ENCODE measurements at places on chromosomes 5 and 9.

GRCh38 chr9:136015656-136016571 is 54.7 kb upstream of the UBAC1 start:
- no peak for DNase-seq

DNA sequence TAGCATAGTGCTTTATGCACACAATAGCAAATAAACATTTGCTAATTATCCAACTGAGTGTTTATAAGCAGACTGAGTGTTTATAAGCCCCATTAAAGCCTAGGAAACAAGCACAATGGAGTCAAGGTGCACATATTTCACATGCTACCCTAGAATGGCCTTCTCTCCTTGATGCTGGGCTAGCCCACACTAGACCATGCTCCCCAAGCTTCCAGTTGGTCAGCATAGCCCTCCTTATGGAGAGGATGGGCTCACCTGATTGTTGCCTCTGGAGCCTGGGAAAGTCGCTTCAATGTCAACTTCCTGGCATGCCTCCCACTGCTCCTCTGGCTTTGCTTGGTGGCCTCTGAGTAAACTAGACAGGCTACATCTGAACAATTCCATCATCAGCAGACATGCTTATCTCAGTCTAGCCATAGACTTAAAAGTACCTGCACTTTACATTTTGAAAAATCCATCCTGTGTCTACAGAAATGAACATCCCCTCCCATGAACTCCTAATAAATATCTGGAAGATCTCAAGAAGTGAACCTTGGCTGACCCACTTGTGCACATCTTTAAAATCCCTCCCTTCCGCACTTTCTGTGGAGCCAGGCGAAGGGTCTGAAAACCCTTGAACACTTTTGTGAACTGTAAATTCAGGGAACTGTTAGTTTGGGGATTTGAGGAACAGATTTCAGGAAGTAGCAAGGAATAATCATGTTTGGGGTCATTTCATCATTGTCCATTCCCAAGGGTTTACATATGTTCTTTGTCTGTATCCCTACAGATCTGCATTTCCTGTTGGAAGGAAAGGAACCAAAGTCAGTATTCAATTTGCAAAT is 486.6 kb downstream of the ARHGEF28 start:
- DNase-seq, result no peak

GRCh38 chr5:172835290-172835993 is 1.4 kb downstream of the ERGIC1 start:
- DNase-seq, result no peak

DNA sequence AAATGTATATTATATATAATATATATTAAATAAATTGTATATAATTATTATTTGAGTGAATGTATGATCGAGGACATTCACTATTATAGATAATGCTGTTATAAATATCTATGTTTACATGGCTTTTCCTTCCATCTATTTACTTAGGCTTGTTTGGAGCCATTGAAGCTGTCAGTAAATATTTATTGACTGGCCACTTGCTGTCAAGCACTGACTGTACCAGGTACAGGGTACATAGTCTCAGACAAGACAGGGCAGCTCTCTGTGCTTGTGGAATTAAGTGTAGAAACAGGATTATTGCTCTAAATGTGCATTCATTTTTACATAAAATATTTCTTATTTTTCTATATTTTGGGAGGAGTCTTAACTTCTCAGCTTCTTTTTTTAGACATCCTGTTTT is 16.4 kb downstream of the FAXDC2 start:
- no peak for DNase-seq

DNA sequence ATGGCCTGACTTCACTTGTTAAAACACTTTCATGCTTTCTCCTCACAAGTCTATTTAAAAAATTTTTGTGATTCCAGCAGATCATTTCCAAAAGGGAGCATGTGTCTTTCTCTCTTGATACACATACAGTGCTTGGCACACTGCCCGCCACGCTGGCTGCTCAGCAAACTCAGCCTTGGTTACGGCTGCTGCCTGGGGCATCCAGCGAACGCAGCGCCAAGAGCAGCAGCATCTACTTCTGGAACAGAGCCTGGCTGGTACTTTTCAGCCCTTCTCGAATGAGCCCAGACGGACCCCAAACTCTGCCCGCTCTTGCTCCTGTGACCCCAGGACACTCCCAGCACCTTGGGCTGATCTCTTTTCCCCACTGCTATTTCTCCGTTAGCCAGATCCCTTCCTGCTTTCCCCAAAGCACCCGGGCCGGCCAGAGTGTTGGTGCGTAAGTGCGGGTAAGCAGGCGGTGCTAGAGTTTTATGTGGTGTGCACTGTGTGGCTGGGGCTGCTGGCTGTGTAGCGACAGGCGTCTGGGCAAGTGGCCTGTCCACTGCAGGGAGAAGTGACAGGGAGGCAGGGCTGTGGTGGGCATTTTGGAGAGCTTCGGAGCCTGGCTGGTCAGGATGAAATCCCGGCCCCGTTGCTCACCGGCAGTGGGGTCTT is 73.2 kb downstream of the SH3PXD2B start:
- no peak for DNase-seq

GRCh38 chr5:90909940-90910339 is 351.3 kb downstream of the ADGRV1 start:
- DNase-seq, result no peak

DNA sequence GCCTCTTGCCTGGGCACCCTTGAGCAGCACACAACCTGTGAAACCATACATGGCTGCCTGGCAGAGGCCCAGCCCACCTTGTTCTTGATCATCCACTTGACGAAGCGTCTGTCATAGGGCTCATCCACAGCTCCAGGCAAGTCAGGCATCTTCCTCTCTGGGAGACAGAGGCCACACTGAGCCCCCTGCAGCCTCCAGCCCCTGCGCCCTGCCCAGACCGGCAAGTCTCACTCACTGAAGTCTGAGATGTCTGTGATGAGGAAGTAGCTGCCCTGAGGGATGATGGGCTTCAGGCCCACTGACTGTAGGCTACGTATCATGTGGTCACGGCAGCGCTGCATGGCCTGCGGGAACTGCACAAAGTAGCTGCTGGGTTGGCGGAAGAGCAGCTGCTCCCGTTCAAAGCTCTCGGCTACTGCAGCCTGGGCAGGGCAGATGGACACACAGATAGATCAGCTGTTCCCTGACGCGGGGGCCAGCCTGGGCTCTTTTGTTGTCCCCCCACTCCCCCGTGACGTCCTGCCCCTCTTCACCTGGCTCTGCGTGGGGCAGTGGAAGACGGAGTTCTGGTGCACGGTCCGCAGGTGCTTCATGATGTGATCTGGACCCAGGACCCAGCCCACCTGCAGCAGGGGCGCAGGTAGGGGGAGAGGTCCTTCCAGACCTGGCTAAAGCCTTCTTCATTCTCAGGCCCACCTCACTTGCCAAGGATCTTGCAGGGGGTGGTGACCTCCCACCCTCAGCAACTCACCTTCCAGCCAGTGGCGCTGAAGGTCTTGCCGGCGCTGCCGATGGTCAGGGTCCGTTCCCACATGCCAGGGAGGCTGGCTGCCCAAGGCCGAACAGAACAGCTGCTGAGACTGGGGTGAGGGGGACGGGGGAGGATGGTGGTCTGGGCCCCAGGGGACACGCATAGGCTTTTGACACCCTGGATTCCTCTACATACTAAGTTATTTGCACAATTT is 5.9 kb upstream of the SPOUT1 start:
- DNase-seq, result no peak

DNA sequence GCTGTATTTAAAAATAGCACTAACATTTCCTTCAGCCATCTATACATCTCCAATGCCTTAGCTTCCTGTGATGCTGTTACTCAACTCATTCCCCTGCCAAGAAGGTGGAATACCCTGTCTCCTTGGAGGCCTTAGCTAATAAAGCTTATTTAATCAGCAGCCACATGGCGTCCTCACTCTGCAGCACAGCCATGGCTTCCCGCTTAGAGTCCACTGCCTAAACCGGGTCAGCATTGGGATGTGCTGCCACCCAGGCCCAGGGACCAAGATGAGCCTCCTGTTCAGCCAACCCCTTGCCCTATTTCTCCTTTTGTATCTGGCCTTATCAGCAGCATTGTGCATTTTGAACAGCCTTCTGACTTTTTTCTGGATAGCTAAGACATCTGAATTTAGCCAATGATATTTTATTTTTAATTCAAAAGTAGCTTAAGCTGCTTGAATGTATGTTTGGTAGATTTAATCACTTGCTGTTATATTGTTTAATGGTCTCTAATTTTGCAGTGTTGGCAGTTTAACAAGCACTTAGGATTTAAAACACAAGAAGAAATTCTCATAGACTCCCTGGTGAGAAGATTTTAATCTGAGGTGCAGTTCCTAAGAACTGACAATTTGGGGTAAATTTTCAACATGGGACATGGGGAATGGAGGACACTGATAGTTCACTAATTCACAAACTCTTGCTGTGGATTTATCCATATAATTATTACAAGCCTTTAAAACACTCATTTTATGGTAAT is 113.0 kb downstream of the RPS23 start:
- DNase-seq, result no peak

DNA sequence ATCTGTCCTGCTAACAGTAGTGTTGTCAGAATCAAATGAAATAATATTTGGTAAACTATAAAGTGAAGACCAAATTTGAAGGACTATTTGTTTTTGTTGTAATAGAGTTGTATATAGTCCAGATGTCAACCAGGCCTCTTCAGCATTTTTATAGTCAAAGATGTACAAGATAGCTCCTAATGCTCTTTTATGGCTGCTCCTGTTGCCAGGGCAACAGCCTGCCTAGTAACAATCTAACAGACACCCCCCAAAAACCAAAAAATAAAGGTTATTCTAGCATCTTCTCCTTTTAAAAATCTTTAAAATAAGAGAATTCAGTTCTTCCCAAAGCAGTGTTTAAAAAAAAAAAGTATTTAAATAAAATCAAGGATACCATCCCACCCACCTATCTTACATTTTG is 49.5 kb upstream of the MACIR start:
- DNase-seq, result no peak

DNA sequence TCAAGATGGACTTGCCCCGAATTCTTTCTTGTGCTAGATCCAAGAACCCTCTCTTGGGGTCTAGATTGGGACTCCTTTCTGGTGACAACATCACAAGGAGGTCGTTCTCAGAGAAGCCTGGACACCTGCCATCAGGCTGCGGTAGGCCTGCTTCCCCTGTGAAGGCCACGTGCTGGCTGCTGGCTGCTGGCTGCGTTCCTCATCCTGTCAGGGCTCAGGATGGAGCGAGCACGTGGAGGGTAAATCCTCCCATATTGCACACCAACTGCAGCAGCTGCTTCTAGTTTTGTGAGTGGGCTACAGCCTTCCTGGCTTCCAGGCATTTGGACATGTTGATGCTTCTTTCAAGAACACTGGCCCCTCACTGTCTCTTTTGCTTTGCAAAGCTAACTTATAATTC is 95.6 kb downstream of the HSPA4 start:
- peak; percentile 60 for DNase-seq

DNA sequence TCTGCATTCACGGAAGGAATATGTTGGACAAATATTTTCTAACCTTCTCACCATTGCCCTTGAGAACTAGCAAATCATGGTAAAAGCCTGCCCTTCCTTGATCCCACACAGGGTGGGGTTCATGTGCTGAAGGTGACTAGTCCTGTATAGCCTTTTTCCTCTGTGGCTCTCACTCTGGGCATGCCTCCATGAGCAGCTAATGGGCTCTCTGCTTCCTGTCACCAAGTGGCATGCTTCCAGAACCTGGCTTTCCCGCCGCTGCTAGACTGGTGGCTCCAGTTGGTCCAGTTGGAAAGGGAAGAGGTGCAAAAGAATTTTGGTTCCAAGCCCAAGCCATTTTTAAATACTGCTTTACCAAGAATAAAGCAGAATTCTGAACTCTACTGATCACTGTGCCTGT is 35.5 kb downstream of the FBXO10 start:
- DNase-seq, result no peak

DNA sequence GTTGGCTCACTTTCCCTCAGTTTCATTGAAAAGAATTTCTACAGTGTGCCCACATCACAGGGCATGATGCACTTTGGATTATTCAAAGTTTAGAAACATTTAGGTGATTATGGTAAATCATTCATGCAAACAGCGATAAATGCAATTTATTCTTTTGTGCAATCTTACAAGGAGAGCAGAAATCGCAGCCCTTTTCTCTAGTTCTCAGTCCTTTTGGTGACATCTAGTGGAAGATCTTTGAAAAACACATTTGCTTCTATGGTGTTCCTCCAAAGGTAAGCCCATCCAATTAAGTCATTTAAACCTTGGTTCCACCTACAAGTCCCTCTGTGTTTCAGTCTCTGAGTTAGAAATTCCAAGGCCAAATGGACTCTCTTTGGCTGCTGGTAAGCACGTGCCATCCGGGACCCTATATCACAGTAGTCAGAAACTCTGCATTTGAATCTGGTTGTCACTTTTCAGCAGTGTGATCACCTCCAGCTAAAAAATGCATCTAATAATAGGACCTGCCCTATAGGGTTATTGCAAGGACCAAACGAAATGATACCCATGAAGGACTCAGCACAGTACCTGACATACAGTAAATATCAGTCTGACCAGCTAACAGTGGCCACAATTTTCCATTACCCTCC is 66.4 kb downstream of the MACROH2A1 start:
- no peak for DNase-seq

GRCh38 chr5:58505971-58506640 is 14.9 kb downstream of the GAPT start:
- no peak for DNase-seq

- DNase-seq, result no peak
These were observed 3.3 kb downstream of the NACC2 start for GRCh38 chr9:136091582-136092352.

- DNase-seq, result no peak
These were observed 27.9 kb downstream of the SKIC3 start for GRCh38 chr5:95526871-95527270.

DNA sequence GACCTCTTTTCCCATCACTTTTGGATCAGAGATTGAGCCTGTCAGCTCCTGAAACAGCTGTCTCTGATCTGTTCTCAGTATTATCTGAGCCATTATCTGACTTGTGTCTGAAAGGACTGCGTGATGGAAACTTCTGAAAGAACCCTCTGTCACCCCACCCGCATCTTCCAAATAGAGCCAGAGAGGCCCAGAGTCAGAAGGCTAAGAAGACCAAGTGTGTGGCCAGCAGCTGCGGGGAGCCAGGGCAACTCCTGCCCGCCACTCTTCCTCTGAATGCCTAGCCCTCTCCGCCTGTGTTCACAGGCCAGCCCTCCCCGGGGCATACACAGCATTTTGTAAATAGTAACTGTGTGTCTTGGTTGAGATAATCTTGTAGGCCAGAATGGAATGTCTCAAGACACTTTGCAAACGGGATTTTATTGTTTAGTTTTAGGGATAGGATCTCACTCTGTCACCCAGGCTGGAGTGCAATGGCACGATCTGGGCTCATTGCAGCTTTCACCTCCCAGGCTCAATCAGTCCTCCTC is 92.7 kb downstream of the AOPEP start:
- DNase-seq, result no peak

DNA sequence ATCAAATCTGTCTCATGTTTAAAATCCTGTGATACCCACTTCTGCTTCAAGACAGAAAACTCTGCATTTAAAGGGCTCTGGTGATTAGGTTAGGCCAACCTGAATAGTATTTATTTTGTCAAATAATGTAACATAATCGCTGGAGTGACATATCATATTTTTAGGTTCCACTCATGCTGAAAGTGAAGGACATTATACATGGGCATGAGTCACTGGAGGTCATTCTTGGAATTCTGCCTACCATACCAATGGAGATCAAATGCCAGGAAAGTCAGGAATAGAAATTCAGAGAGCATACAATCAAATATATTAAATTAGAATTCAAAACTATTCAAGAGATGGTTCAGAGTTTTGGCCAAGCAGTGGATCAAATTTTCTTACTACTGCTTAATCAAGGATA is 97.1 kb upstream of the PRSS3 start:
- no peak for DNase-seq

- peak; percentile 1 for DNase-seq
These were observed 302.1 kb upstream of the IRX4 start for GRCh38 chr5:2184563-2185540.

Measured in activated CD8-positive, alpha-beta memory T cell treated with anti-CD3 and anti-CD28 coated beads for 24 hours (primary cell).